Renal pelvis (tissue), 12 donors: ENCODE measurements at places on chromosomes 13 and 19. TPM values are rescaled to one million over a fixed set of nuclear protein-coding genes. Genes with fewer than 3 reads are reported as not detected.

The ZNF575 gene
- 2.9 TPM for polyA plus RNA-seq

The CYP4F8 gene
- polyA plus RNA-seq, result 0.03 TPM

The ADM5 gene
- 2.3 TPM for polyA plus RNA-seq

The FRY gene
- polyA plus RNA-seq, result 64.7 TPM

The GPR42 gene
- not detected for polyA plus RNA-seq

GRCh38 chr19:34181111-34181864, 9.0 kb downstream of the LSM14A start:
- no peak for DNase-seq

- no peak for DNase-seq
Observed at GRCh38 chr13:71801781-71802180, 65.2 kb downstream of the DACH1 start.

DNA sequence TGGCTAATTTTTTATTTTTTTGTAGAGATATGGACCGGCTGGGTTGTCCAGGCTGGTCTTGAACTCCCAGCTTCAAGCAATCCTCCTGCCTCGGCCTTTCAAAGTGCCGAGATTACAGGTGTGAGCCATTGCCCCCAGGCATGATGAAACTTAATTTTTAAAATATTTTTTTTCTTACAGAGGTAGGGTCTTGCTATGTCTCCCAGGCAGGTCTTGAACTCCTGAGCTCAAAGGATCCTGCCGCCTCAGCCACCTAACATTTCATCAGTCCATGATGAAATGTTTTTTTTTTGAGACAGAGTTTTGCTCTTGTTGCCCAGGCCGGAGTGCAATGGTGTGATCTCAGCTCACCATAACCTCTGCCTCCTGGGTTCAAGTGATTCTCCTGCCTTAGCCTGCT, 12.4 kb downstream of the C19orf44 start:
- no peak for DNase-seq

- DNase-seq, result no peak
Observed at GRCh38 chr13:99666146-99666805, 165.0 kb downstream of the TM9SF2 start.

GRCh38 chr13:42412812-42413483, 141.0 kb downstream of the AKAP11 start:
- no peak for DNase-seq

DNA sequence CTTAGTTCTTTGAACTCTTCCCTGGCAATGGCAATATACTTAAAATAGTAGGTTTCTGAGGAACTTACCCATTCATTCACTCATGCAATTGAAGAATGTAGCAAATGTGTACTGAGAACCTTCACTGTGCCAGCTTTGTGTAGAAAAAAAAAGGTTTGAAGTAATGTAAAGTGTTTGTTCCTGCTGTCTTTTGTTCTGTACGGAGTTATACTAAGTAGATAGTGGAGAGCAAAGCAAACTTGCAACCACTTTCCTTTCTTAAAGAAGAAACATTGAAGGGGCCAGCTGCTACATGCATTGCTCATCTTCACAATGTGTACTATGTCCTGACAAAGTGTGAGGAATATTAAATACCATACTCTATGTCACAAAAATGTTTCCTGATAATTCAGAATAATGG, 68.9 kb upstream of the FREM2 start:
- DNase-seq, result no peak

GRCh38 chr19:29283366-29283765, 70.4 kb upstream of the UQCRFS1 start:
- DNase-seq, result no peak

GRCh38 chr19:10120538-10121189, 965 bp upstream of the EIF3G start:
- DNase-seq, result no peak

DNA sequence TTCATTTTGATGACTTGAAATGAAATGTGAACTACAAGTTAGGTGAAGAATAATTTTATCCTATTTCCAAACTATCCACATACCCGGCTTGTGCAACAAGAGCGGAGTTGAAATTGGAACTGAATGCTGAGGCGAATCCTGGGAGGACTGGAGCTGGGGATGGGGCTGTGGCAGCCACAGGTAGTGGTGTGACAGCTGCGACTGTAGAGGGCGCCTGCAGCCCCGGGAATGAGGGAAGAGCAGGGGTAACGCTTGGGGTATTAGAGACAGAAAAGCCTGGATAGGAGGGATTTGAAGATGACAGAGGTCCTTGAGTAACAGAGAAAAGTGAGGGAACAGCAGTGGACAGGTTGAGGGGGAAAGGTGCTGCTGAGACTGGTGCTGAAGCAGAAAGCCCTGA, 22.0 kb upstream of the STOML3 start:
- no peak for DNase-seq

- DNase-seq, result no peak
Observed at GRCh38 chr19:1653300-1653628, 849 bp upstream of the TCF3 start.
